ENCODE measurements at places on chromosomes 6 and 20. TPM values are rescaled to one million over a fixed set of nuclear protein-coding genes. Genes with fewer than 3 reads are reported as not detected.

Gene MUCL3
- total RNA-seq, result not detected

DNA sequence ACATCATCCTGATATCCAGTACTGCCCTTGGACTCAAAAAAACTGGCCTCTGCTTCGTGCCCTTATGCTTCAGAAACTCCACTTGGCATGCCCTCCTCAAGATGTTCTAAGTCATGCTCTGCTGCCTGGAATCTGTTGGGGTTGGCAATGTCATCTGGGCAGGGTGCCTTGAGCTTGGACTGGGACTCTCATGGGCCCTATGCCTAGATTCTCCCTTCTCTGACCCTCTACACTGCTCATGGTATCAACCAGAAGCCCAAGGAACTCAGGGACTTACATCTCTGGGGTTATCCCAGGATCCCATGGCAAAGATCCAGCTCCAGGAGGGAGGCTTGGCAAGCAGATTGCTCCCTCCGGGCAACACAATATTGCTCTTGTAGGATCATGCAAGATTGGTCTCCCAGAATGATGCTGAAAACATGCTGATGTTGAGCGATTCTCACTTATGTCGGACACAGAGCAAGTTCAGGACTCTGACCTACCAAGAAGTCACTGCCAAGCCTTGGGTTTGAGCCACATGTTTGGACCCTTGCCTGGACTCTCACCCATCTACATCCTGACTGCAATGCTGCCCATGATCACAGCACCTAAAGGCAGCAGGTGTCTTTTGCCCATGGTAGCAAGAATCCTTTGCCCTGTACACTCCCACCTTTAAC is 88.8 kb downstream of the ADAT2 start:
- no peak for DNase-seq

Gene PRR18
- not detected for total RNA-seq

DNA sequence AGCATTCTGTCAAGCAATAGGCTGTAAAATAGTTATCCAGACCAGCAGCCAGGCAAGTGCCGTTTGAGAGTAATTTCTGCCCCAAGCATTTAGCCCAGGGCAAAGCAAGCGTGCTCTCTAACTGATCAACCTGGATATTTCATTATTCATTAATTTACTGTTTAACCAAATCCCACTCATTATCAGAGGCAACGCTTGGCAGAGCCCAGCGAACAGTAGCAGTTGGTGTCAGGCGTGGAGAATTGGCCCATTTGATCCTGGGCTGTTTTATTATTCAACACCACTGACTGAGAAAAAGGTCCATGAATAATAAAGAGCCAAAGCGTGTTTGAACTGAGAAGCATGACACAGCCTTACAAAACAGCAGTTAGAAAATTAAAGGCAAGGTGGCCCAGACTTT is 35.3 kb downstream of the TFAP2B start:
- DNase-seq, result no peak

Gene CRISP2
- total RNA-seq, result not detected

GRCh38 chr20:14800707-14801425 is 463.5 kb upstream of the FLRT3 start:
- no peak for DNase-seq

DNA sequence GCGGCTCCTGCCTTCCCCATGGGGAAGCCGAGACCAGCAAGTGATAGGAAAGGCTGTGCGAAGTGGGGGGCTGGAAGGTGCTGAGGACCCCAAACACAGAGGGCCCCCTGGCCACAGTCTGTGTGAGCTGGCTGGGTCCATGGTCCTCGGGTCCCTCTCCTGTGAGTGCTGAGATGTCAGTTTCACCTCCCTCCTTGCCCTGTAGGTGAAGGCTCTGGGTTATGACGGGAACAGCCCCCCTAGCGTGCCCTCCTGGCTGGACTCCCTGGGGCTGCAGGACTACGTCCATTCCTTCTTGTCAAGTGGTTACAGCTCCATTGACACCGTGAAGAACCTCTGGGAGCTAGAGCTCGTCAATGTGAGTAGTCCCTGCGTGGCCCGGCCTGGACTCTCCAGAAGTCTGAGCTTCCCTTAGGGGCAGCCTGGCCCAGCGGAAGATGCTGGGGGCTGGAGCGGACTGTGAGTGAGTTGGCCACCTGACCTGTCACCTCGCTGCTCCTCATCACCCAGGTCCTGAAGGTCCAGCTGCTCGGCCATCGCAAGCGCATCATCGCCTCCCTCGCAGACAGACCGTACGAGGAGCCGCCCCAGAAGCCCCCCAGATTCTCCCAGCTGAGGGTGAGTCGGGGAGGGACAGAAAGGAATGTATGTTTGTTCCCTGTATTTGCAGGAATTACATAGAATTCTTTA is 61.7 kb downstream of the TCP11 start:
- no peak for DNase-seq

- peak; percentile 62 for DNase-seq
Measured at GRCh38 chr20:32483351-32484224, 101.5 kb downstream of the NOL4L start.

Gene NEDD9
- 140 TPM for total RNA-seq

Gene ULBP2
- total RNA-seq, result 0.37 TPM

Gene RHAG
- not detected for total RNA-seq

- no peak for DNase-seq
Measured at GRCh38 chr6:144075875-144076274, 19.5 kb downstream of the SF3B5 start.

GRCh38 chr20:35768731-35769664 is 2.8 kb upstream of the PHF20 start:
- DNase-seq, result peak; percentile 98

DNA sequence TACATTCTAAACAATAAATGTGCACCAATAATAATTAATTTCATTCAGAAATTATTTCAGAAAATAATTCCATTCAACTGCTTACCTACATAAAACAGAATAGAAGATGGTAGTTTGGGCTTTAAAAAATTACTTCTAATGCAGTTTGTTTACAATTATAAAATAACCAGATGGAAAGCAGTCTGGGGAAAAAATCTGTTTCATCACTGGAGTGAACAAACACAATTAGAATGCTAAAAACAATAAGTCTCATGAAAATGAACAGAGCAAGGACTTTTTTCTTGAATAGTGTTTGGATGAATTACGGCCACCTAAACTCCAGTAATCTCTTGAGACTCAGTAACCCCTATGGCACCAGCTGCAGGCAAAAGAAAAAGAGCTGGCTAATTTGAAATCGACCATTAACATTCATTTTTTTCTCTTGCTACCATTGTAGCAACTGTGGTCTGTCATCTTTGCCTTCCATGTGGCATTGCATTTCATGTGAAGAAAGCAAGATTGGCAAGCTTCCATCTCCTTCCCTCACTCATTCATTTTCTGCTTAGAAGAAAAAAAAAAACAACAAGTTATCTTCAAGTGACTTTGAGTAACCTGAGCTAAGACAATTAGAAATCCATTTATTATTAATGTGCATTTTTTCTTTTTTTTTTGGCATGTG is 88.4 kb upstream of the CEP85L start:
- DNase-seq, result no peak

DNA sequence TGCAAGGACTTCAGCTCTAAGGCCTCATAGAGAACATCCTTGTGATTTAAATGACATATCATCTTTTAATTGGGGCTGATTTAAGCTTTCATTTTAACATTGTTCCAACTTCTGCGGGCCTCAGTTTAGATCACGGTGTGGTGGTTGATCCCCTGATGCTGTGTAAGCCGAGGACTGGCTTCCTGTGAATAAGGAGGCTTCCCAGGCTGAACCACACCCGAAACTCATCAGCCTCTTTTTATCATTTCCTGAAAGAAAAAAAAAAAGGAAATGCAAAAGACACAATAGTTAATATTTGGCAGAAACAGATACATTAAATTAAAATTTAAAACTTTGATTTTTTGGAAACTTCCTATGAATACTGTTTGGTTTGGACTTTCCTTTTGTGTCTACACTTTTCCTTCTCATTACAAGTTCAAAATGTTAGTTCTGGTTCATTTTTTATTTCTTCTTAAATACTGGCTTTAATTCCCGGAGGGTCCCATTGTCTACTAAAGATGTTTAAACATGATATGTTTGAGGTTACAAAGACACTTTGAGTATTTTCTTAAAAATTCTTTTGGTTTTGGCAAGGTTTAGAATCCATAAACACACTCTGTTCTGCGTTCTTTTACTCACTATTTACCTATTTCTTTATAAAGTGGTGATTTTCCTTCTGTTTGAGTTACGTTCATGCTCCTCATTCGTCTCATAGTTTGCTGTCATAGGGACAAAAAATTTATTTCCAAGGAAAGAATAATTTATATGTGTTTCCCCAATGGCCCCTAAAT is 230.0 kb upstream of the SULF2 start:
- DNase-seq, result no peak

Gene SLC22A3
- not detected for total RNA-seq

Gene RIPPLY2
- total RNA-seq, result 3.8 TPM

Gene TRIM31
- not detected for total RNA-seq

DNA sequence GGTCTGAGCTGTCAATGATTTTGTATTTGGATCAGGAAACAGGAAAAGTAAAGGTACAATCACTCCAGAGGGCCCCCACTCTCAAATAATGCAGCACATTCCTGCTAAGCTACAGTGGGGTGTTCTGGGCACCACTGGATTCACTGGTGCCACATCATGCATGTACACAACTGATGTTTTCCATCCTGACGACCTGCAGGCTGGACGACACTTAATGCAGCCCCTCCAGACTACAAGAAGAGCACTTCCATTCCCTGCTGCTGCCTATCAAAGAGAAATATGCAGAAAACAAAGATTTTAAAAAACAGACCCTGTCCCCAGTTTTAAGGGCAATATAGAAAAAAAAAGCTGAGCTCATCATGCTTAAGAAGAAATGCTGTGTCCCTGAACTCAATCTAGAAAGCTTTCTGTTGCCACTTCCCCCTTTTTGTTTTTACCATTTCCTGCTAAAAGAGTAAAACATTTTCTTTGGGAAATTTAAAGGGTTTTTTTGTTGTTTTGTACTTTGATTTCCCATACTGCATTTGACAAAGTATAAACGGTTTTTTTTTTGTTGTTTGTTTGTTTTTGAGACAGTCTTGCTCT is 35.5 kb downstream of the ABHD12 start:
- no peak for DNase-seq

DNA sequence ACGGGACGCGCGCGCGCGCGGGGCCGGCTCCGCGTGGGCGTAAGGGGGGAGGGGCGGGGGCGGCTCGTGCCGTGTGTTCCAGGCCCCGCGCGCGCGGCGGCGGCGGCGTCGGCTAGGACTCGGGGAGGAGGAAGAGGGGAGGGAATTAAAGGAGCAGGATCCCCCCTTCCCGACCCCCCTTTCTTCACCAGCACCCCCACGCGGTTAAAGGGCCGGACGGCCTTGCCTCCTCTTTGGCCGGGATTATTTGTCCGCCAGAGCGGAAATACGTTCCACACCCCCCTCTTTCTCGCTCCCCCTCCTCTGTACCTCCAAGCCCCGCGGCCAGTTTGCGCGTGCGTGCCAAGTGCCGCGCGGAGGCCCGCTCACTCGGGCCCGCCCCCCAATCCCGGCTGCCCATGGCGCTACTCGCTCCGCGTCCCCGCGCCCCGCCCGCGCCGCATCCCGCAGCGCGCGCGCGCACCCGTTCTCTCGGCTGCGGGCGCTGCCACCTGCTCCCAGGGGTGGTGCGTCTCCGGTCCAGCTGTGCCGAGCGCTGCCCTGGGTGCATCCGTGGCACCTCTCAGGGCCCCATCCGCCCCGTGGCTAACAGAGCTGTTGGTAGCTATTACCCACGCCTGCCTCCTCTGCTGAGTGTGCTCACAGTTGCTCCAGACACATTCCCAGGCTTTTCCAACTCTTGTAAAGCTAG is at the start of gene ZBTB12:
Gene ZBTB12, minus strand, starts transcription at position 134 of the 691 bp plus-strand sequence. CDS start 781 bp downstream, outside the sequence.
- DNase-seq, result peak; percentile 90

GRCh38 chr20:9807136-9807535 is 31.7 kb downstream of the PAK5 start:
- no peak for DNase-seq

DNA sequence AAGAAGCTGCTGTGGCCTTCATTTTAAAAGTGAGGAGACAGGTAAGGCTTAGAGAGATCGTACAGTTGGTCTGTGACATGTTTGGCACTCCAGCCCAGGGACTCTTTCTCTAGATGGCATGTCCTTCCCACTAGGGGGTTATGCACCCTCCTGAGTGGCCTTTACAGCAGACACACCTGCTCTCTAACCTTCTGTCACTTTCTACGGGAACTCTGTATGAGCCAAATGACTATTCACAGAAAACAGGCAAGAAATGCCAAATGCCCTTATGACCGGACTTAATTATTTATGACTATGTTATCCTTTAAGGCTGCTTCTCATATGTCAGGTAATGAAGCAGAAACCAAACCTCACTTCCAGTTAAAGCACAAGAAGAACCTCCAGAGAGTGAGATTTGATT is 91.2 kb downstream of the MAP3K5 start:
- DNase-seq, result no peak

- DNase-seq, result no peak
Measured at GRCh38 chr6:117399126-117399525, 26.6 kb downstream of the ROS1 start.

DNA sequence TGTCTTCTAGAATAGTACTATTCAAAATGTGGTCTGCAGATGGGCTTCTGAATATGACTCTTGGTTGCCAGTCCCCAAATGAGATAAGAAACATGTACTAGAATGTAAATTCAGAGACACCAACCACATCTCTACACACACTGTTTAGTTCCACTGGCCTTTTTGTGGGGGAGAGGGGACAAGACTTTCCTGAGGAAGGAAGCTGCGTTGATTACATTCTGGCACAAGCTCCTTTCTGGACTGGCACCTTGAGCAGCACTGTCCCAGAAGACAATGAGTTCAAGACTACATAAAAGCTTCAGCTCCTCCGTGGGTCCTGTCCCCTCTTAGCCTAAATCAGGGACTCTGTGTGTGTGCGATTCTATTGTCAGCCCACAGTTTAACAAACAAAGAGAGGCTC is 6.9 kb upstream of the IYD start:
- DNase-seq, result no peak

DNA sequence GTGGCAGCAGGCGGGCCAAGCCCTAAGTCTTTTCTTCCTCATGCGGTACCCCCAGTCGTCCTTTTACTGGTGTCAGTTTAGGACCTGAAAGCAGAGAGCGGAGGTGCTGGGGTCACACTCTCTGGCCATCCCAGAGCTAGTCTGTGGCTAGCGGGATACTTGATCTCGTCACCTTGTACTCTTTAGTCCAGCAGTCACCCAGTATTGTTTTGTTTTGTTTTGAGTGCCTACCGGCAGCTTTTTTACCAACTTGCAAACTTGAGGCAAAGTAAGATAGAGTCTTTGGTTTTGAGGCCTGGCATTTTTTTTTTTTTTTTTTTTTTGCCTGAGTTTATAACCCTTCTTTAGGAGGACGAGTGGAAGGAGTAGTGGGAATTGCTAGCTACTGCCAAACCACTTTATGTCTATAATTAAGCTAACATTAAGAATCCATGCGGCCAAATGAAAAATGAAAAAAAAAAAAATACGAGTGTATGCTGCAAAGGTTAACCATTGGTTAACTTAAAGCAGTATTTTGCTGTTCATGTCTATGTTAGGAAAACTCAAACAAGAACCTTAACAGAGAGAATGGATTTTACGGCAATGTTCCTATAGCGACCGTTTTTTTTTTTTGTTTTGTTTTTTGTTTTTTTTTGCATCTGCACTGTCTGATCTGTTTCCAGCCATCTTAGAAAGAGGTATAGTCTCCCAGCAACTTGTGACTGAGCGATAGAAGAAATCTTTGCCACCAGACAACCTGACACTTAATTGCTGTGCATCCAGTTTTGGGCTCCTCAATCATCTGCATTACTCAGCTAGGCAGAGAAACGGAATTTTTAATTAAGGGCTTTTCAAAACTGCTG is 56.9 kb downstream of the FAM217A start:
- peak; percentile 65 for DNase-seq
